ENCODE measurements at places on chromosomes 3 and 15.

DNA sequence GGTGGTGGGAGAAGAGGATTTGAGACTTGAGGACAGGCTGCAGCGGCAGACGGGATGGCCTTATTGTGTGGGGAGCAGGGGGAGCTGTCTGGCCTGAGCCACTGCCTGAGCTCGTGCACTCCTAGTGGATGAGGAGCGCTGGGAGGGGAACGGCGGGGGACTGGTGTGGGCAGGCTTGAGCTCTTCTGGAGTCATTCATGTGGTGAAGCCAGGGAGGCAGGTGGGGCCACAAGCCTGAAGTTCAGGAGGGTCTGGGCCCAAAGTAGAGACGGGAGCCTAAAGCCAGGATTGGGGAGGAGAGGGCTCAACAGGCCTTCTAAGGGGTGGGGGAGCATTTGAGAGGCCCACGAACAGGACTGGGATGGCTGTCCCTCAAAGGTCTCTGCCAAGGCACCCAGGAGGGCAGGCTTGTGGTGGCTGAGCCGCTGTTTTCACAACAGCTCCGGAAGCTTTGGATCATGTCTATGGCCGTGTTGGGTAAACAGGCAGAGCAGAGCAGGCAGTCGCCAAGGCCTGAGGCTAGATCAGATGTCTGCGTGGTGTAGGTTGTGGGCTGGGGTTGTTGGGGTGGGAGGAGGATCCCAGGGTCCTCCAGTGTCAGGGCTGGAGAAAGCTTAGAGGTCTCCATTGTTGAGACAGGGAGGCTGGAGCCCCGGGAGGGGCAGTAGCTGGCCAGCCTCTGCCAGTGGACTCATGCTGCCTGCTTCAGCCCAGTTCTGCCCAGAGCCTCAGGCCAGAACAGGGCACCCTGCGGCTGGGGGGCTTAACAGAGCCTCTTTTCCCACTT lies 8.2 kb downstream of the PRKCD start:
- peak; percentile 74 for DNase-seq

GRCh38 chr3:128483657-128484403 lies 9.2 kb downstream of the GATA2 start:
- no peak for DNase-seq

- no peak for DNase-seq
Observed at GRCh38 chr3:64158334-64158733, 66.9 kb downstream of the PRICKLE2 start.

DNA sequence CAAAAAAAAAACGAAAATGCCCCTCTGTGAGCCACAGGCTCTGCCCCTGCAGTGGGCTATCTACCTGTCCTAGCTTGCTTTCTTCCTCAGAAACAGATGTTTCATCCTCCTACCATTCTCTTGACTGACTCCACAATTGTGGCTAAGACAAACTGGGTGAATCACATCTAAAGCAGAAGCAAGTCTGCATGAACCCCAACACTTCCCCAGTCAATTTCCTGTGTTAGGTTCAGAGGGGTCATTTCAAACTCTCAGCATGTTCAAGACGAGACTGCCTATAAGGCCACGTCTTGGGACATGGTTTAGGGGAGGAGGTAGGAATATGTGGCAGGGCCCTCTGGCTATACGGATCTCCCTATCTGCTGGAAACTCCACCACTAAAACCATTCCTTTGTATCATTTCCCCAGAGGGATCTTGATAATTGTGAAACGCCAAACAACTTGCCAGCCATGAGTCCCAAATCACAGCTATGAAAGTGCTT lies 28.6 kb upstream of the ANKDD1A start:
- DNase-seq = no peak

GRCh38 chr15:80559320-80559693 lies 135.8 kb upstream of the ABHD17C start:
- DNase-seq = peak; percentile 49

GRCh38 chr15:85795337-85796305 lies 896 bp upstream of the KLHL25 start:
- DNase-seq = no peak

GRCh38 chr15:73305331-73306211 lies 63.2 kb downstream of the HCN4 start:
- DNase-seq = peak; percentile 87

DNA sequence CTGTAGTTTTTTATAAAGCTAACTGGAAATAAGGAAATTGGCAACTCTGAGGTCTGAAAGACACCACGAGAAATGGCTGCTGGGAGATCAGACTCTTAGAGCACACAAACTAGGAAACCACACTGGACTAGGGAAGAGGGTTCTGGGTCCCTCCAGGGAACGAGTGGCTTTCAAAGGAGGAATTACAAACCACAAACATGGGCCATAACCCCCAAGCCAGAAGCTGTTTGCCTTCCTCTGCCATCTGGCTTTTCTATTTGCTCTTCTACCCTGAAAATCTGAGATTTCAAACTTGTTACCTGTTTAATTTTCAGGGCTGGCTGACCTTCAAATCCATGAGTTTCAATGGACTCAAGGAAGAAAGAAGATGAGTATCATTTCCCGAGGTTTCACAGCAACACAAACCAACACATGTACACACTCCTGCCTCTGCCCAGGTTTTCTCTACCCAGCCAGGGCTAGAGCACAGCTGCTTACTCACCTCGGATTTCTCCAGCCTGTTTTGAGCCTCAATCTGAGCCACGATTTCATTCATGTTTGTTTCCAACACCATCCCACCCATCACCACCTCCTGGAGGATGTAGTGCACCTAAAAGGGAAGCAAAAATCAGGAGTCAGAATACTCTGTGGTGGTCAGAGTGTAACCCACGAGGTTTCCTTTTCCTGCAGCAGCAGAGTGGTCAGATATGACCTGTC lies 22.6 kb upstream of the ANPEP start:
- peak; percentile 82 for DNase-seq

- no peak for DNase-seq
Observed at GRCh38 chr3:23754215-23754614, 51.5 kb upstream of the UBE2E1 start.

- DNase-seq = no peak
Observed at GRCh38 chr15:38085114-38085513, 150.7 kb downstream of the TMCO5A start.

- DNase-seq = no peak
Observed at GRCh38 chr15:36831904-36832287, 252.5 kb downstream of the CDIN1 start.

- no peak for DNase-seq
Observed at GRCh38 chr3:191372122-191372521, 41.8 kb upstream of the UTS2B start.

DNA sequence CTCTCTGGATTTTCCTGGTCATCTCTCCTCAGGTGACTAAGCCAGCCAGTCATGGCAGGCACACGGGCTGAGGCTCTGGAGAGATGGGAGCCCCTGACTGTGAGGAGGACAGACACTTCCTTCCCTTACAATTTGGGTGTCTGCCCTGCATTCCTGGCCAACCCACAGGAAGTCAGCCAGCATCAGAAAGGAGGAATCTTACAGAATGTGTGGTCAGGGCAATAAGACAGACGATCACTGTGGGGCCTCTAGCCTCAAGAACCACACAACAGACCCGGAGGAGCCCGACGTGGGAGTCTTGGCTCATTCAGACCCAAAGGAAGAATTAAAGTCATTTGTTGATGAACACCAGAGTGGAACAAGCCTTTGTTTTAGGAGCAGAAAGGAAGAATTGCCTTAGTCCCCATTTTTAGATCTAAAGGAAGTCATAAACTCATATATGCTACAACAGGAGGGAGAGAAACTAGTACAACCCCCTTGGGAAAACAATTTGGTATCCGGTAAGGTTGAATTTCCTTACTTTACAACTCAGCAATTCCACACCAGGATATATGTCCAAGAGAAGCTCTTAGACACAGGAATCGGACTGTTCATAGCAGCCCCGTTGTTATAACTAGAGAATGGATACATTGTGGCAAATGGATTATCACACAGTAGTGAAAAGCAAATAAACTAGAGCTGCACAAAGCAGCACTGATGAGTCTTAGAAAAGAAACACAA lies 62.2 kb downstream of the ABTB1 start:
- DNase-seq = peak; percentile 96

GRCh38 chr15:93265111-93265556 lies 176.1 kb upstream of the RGMA start:
- peak; percentile 69 for DNase-seq

Data from islet precursor cell (in vitro differentiated cells).